Activated T-cell treated with anti-CD3 and anti-CD28 coated beads, Interleukin-2, amount 50 U/mL, for 72 hours (primary cell): ENCODE measurements at places on chromosomes 16 and 17. TPM values are rescaled to one million over a fixed set of nuclear protein-coding genes. Genes with fewer than 3 reads are reported as not detected.

MYO15A gene
- total RNA-seq, result 2.7 TPM

WFIKKN1 gene
- total RNA-seq, result 0.49 TPM

GRCh38 chr17:48121923-48122664 lies 14.5 kb downstream of the SNX11 start:
- H3K27ac ChIP-seq, result no peak overlapping the region
- no peak overlapping the region for H3K4me3 ChIP-seq
- peaks cover 6% of the 10 kb centered on the region for H3K4me1 ChIP-seq

- H3K27me3 ChIP-seq, result no peaks in the 10 kb centered on the region
- H3K36me3 ChIP-seq, result peaks cover 4% of the 10 kb centered on the region
- no peaks in the 10 kb centered on the region for H3K4me1 ChIP-seq
Observed at GRCh38 chr16:88192601-88193000, 190.2 kb upstream of the ZNF469 start.

- peak overlapping the region; percentile 96 for H3K4me3 ChIP-seq
- no peaks in the 10 kb centered on the region for H3K27me3 ChIP-seq
- peaks cover 56% of the 10 kb centered on the region for H3K4me1 ChIP-seq
- peaks cover 20% of the 10 kb centered on the region for H3K36me3 ChIP-seq
- peak; percentile 90 for DNase-seq
Observed at GRCh38 chr17:44218344-44219107, 949 bp downstream of the UBTF start.

- peak overlapping the region; percentile 67 for H3K4me3 ChIP-seq
- peak; percentile 88 for DNase-seq
- no peaks in the 10 kb centered on the region for H3K27me3 ChIP-seq
Observed at GRCh38 chr17:80649672-80650330, 105.2 kb downstream of the RPTOR start.

- no peaks in the 10 kb centered on the region for H3K36me3 ChIP-seq
- no peaks in the 10 kb centered on the region for H3K4me1 ChIP-seq
- DNase-seq, result no peak
- no peak overlapping the region for H3K4me3 ChIP-seq
- H3K27me3 ChIP-seq, result no peaks in the 10 kb centered on the region
Observed at GRCh38 chr16:88426018-88426417, 27.1 kb upstream of the ZFPM1 start.

- no peak overlapping the region for H3K4me3 ChIP-seq
- H3K27ac ChIP-seq, result no peak overlapping the region
- no peaks in the 10 kb centered on the region for H3K36me3 ChIP-seq
- no peaks in the 10 kb centered on the region for H3K4me1 ChIP-seq
- no peaks in the 10 kb centered on the region for H3K27me3 ChIP-seq
Observed at GRCh38 chr16:78478267-78478861, 378.9 kb downstream of the WWOX start.
